ENCODE measurements at places on chromosomes 2 and 18.
A peak's percentile ranks its signal among the peaks of the same experiment; 100 is the strongest.

- DNase-seq: no peak
These were observed 585.8 kb upstream of the CHAC2 start for GRCh38 chr2:53181759-53182158.

DNA sequence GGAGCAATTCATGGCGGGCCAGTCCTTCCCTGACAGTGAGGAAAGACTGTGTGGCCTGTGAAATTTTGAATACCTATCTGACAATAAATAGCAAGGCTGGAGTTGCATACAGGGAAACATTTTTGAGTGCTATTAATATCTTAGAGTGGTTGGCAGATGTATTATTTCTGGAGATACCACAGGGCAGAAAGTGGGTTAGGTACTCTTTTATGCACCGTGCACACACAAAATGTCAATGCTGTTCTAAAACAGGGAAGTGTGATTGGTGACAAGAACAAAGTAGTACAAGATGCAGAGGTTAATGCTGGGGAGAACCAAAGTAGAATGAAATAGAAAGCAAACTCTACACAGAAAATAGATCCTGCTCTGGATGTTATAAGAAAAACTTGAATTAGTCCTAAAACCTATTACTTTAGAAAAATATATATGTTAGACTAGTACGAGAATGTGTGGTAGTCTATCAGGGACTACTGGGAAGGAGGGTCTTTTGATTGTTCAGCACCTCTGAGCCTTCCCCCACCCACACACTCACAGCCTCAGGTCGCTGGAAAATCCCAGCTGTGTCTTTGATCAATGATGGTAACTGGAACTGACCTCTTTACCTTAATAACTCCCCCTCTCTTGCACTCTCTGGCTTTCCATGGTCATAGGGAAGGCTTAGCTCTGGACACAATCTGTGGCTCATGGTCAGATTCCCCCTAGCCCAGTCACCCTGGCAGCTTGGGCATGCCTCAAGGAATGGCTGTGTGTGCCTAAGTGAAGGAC lies 58.2 kb downstream of the SERPINB8 start:
- no peak for DNase-seq

GRCh38 chr2:32532341-32532740 lies 95.5 kb upstream of the TTC27 start:
- no peak for DNase-seq

- no peak for DNase-seq
These were observed 7.1 kb upstream of the NAPG start for GRCh38 chr18:10518595-10519255.

DNA sequence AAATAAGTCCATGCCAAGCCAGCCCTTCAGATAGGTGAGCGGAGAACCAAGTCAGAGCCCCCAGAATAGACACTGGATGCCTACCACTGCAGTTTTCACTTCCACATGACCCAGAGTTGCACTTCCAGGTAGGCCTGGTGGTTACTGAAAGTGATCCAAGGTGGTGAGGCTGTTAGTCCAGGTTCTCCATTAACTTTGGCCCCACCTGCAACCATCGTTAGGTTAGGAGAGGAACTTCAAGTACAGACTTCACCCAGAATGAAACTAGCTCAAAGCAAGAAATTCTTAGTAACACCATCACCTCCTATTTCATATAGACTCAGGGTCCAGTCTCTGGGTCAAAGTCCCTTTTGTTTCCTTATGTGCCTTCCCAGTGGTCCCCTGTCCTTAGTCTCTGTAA lies 293.1 kb upstream of the ID2 start:
- no peak for DNase-seq

DNA sequence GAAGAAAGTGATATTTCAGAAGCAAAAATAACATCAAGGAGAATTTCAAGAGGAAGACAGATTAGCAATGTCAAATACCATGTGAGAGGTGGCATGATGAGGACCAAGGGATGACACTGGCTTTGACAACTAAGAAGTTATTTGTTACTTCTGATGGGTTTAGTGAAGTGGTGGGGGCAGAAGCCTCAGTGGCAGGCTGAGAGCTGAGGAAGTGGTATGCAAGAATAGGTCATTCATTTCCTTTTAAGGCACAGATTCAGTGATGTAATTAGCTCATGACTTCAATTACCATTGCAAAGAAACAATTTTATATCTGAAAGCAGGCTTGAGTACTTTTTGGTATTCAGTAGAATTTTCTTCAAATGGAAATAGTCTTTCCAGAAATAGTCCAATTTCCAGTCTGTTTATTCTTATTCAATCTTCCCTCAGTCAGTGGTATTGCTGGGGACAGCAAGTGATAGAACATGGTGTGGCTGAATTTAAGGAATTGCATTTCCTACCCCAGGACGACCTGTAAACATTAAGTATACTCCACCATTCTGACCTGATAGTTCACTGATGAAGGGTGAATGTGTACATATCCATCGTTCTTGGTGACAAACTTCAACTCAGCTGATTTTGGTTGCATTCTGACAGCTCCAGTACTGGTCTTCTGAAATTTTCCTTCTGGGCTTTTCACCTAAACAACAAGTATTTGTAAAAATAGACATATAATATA lies 28.2 kb downstream of the GEMIN6 start:
- no peak for DNase-seq

- DNase-seq: no peak
These were observed 312.4 kb upstream of the DDX18 start for GRCh38 chr2:117502121-117502520.

GRCh38 chr18:40583671-40584070 lies 1371.4 kb upstream of the PIK3C3 start:
- DNase-seq: peak; percentile 0

DNA sequence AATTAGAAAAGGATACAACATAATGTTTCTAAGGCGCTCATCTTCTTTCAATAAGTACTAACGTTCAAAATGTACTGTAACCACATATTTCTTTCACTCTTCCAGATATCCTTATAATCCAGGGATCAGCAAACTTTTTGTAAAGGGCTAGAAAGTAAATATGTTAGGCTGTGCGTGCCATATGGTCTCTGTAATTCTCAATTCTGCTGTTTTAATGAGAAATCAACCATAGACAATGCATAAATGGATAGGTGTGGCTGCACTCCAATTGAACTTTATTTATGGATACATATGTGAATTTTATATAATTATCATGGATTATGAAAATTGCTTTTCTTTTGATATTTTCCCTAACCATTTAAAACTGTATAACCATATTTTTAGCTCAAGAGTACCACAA lies 459.4 kb downstream of the EPHA4 start:
- no peak for DNase-seq

GRCh38 chr2:85327160-85327821 lies 498 bp downstream of the TGOLN2 start:
- DNase-seq: peak; percentile 34

DNA sequence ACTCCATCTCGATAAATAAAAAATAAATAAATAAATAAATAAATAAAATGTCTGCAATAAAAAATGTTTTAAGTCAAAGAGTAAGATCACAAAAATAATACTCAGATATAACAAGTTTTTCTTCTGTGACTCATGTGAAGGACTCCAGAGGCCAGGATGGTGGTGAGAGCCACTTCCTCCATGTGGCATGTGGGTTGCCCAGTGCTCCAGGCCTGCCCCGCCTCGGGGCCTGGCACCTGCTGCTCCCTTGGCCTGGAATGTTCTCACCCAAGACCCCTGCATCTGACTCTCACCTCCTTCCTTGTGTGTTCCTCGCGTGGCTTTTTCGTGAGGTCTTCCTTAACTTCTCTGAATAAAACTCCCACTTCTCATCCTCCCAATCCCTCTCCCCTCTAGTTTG lies 77.4 kb upstream of the LDLRAD4 start:
- DNase-seq: no peak
